ENCODE measurements at places on chromosomes 12 and 14.

DNA sequence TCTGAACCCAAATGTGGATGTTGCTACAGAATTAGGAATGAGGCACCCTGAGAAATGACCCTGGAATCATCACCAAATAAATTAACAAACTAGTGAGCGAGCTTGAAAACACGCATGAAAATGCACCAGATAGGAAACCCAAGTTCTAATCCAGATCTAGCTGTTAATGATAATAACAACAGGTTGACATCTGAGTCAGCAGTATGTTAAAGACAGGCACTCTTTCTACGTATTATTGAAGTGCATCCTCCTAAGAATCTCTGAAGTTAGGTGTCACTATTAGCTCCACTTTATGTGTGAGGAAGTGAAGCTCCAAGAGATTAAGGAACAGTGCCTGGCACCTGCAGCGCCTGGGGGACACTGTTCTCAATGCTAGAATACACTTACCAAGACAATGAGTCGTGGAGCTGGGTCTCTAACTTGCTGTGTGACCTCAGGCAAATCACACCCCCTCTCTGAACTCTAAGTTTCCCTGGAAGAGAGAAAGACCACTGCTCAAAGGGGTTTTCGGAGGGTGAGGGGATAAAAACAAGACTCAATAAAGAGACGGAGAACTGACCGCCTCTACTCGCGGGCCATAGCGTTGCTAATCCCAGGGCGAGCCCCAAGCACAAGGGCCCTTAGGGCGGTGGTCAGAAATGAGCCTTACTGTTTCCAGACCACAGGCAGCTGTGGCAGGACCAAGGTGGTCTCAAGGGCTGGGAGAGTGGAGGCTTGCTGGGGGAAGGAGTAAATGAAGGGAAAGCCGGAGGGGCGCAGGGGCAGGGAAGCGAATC lies 2.1 kb downstream of the SLC6A12 start:
- no peaks in the 10 kb centered on the region for H3K36me3 ChIP-seq
- no peak for DNase-seq
- no peaks in the 10 kb centered on the region for H3K4me1 ChIP-seq
- H3K4me3 ChIP-seq, result peak overlapping the region; percentile 68
- H3K27me3 ChIP-seq, result no peaks in the 10 kb centered on the region
- peak overlapping the region; percentile 46 for H3K27ac ChIP-seq

- H3K36me3 ChIP-seq, result no peaks in the 10 kb centered on the region
- no peaks in the 10 kb centered on the region for H3K27me3 ChIP-seq
- no peaks in the 10 kb centered on the region for H3K4me1 ChIP-seq
- H3K4me3 ChIP-seq, result no peak overlapping the region
Measured at GRCh38 chr12:107134558-107134957, 41.2 kb upstream of the CRY1 start.

DNA sequence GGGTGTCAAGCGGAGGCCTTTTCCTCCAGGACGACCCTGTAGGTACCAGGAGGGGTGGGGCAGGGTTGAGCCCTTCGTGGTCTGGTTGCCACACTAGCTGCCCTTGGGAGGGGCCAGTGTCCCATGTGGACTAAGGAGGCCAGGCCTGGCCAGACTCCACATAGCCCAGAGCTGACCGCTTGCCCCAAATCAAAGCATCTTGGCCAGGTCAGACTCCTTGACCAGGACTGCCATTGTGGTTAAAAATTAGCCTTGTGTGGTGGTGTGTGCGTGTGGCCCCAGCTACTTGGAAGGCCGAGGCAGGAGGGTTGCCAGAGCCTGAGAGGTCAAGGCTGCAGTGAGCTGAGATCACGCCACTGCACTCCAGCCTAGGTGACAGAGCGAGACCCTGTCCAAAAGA lies 24.8 kb downstream of the ALDH2 start:
- peak; percentile 82 for DNase-seq
- no peak overlapping the region for H3K4me3 ChIP-seq
- H3K4me1 ChIP-seq, result peaks cover 56% of the 10 kb centered on the region
- H3K27me3 ChIP-seq, result no peaks in the 10 kb centered on the region
- H3K36me3 ChIP-seq, result peaks cover 12% of the 10 kb centered on the region

DNA sequence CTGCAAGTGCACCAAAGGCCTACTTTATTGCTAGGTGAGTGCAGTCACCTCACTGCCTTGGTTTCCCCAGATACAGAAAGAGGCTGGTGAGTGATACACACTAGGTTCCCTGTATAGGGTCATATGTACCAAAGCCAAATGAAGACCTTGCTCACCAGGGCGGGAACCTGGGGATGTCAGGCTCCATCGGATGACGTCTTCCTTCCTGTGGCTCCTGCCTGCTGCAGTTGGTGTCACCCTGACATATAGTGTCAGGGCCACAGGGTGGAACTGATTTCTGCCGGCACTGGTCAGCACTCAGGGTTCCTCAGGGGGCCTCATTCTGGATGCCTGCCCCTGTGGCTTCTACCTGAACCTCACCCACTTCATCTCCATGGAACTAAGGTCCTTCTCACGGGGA lies 43.1 kb downstream of the PLEKHG3 start:
- no peak overlapping the region for H3K4me3 ChIP-seq
- H3K27me3 ChIP-seq, result no peaks in the 10 kb centered on the region
- peaks cover 3% of the 10 kb centered on the region for H3K4me1 ChIP-seq
- H3K36me3 ChIP-seq, result no peaks in the 10 kb centered on the region
- DNase-seq, result no peak

DNA sequence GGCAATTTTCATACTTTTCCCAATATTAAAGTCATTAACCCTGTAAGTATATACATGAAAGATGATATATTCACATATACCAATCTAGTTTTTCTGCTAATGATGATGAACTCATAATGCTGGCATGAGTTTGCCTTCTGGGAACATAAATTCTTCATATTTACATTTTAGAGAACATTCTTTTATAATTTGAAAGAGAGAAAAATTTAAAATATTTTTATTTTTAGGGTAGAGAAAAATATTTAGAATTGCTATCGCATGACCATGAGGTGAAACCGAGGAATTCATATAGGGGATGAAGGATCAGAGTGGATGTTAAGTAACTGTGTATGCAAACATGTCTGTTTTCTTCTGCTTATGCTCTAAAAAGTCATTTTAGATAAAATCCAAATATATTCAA lies 825.3 kb upstream of the FLRT2 start:
- H3K27ac ChIP-seq, result no peak overlapping the region
- DNase-seq, result no peak
- no peak overlapping the region for H3K4me3 ChIP-seq
- H3K27me3 ChIP-seq, result no peaks in the 10 kb centered on the region
- H3K36me3 ChIP-seq, result no peaks in the 10 kb centered on the region

- H3K27ac ChIP-seq, result no peak overlapping the region
- DNase-seq, result no peak
- H3K4me3 ChIP-seq, result no peak overlapping the region
- H3K27me3 ChIP-seq, result no peaks in the 10 kb centered on the region
- no peaks in the 10 kb centered on the region for H3K4me1 ChIP-seq
Measured at GRCh38 chr12:109192358-109192757, 76.0 kb downstream of the ACACB start.

GRCh38 chr12:32903318-32903717 lies 6.7 kb upstream of the PKP2 start:
- no peaks in the 10 kb centered on the region for H3K27me3 ChIP-seq
- H3K4me3 ChIP-seq, result no peak overlapping the region
- no peak overlapping the region for H3K27ac ChIP-seq
- no peaks in the 10 kb centered on the region for H3K36me3 ChIP-seq
- H3K4me1 ChIP-seq, result no peaks in the 10 kb centered on the region
- DNase-seq, result no peak

DNA sequence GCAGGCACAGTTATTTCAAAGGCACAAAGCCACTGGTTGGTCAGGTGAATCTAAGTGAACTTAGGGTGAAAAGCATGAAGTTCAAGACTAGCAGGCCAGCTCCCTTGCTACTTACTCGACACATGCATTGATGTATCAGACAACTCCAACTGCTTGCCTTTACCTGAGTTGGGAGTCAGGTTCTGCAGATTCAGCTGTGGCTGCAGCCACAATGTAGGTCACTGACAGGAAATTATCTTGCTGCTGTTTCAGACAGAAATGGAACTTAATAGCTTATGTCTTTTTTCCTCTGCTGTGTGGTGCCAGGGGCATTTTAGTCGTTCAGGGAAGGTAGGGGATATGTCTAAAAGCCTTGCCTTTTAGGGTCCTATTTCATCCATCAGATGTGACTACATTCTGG lies 125.6 kb upstream of the RPH3A start:
- H3K4me1 ChIP-seq, result no peaks in the 10 kb centered on the region
- H3K27ac ChIP-seq, result no peak overlapping the region
- DNase-seq, result no peak
- H3K4me3 ChIP-seq, result no peak overlapping the region
- H3K36me3 ChIP-seq, result no peaks in the 10 kb centered on the region

DNA sequence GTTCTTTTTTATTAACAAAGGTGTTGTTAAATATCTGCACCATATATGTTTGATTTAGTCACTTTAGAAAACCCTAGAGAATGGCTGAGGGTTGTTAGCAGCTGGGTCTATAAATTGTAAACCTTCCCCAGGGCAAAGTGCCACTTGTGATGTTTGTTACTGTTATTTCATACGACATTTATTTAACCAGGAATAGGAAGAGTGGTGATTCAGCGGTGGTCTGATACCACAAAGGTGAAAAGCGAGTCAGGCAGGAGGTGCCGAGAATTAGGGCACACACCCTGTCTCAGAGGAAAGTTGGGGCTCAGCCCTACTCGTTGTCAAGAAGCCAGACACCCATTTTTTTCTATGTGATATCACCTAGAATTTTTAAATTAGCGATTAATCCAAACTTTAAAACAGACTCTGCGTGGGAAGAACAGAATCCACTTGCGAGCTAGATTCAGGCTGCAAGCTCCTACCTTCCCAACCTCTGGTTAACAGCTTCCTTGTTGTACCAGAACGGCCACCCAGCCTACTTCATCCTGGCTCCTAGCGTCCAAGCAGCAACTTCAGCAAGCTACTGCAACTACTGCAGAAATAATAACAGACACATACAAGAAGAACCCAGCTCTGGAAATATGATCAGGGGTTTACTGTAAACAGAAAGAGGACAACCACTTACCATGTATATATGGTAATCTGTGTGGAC lies 126.7 kb downstream of the TMEM132D start:
- no peaks in the 10 kb centered on the region for H3K4me1 ChIP-seq
- no peak overlapping the region for H3K4me3 ChIP-seq
- no peaks in the 10 kb centered on the region for H3K27me3 ChIP-seq
- no peaks in the 10 kb centered on the region for H3K36me3 ChIP-seq
- H3K27ac ChIP-seq, result no peak overlapping the region
- DNase-seq, result no peak
